Adipose tissue (tissue), 3 donors: ENCODE measurements at places on chromosomes 12 and 14. TPM values are rescaled to one million over a fixed set of nuclear protein-coding genes. Genes with fewer than 3 reads are reported as not detected.

The KLRC4 gene
- 0.18 TPM for polyA plus RNA-seq

The EFCAB11 gene
- 4.8 TPM for polyA plus RNA-seq

The SUSD6 gene
- polyA plus RNA-seq = 9.1 TPM

The SALL2 gene
- 1.1 TPM for polyA plus RNA-seq

The SP7 gene
- polyA plus RNA-seq = not detected

The AQP6 gene
- 0.06 TPM for polyA plus RNA-seq

The HCFC2 gene
- polyA plus RNA-seq = 6.6 TPM

The PITPNM2 gene
- 2.9 TPM for polyA plus RNA-seq

The AQP5 gene
- 0.76 TPM for polyA plus RNA-seq

The LRRC10 gene
- polyA plus RNA-seq = not detected
